NCI-H1105 treated with DMSO at 0.1 percent for 48 hours (cell line): ENCODE measurements at places on chromosomes 7 and 10.

DNA sequence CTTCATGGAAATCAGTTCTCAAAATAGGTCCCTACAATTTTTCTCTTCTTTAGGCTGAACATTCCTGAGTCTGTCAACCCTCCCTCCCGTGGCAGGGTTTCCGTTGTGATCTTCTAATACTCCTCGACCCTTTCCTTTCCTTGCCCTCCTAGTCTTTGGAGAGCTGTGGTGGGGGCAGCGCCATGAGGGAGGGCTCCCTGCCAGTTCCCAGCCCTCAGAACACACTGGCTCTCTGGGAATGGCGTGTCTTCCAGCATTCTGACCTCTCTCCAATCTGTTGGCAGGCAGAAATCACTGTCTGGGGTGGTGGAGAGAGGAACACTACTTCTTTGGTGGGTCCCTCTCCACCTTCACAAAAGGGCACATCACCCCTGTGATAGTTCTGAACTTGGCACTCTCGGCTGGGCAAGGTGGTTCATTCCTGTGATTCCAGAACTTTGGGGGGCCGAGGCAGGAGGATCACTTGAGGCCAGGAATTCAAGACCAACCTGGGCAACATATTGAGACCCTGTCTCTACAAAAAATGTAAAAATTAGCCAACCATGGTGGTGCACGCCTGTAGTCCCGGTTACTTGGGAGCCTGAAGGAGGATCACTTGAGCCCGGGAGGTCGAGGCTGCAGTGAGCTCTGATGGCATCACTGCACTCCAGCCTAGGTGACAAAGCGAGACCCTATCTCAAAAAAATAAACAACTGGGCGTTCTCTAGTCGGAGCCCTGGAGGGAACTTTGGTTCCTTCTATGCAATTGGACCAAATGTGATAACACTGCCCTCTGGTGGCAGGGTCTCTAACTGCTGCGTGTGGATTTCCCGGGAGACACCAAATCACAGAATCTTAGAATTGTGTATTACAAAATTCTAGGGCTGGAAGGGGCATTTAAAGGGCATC is 13.1 kb upstream of the ARPC1A start:
- peak; percentile 28 for DNase-seq

GRCh38 chr10:124561206-124561605 is 99.6 kb downstream of the LHPP start:
- no peak for DNase-seq

GRCh38 chr10:21520949-21521348 is 4.5 kb downstream of the SKIDA1 start:
- no peak for DNase-seq

DNA sequence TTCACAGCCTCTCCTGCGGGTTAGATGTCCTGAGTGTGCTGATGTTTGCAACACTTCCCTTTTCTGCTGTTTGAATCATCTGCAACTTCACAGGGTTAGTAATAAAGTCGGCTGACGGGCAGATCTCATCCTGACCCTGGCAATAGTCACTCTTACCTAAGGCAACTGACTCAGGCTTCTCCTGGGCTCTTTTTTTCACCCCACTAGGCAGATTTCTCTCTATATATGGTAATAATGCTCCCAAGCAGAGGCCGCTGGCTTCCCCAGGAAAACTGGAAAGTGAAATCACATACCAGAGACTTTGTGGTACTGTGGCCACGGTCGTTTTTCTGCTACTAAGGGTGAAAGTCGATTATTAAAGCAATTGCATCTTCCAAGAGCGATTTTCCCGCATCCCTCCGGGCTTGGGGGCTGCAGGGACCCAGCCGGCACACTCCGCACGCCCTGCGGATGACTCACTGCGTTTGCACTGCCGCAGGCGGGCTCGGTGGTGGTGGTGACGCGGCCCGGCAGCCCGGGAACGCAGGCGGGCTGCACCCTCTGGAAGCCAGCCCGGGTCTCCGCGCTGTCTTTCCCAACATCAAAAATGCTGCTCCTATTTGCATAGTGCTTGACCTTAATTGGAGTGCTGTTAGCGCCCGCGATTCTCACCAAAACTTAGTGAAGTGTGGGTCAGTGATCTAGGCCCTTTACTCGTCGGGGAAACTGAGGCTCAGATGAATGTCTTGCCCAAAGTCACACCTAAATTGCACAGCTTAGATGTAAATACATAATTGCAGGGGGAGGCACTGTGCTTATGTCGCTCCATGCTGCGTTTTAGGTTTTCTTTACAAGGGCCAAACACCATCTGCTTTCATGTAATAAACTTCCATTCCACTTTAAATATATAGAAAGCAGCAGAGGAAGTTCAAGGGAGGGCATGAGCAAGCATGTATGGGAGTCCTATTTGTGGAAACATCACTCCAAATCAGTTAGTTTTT is 47.6 kb upstream of the ITGB1 start:
- DNase-seq: peak; percentile 45

GRCh38 chr10:60290558-60290957 is 99.1 kb downstream of the ANK3 start:
- no peak for DNase-seq

DNA sequence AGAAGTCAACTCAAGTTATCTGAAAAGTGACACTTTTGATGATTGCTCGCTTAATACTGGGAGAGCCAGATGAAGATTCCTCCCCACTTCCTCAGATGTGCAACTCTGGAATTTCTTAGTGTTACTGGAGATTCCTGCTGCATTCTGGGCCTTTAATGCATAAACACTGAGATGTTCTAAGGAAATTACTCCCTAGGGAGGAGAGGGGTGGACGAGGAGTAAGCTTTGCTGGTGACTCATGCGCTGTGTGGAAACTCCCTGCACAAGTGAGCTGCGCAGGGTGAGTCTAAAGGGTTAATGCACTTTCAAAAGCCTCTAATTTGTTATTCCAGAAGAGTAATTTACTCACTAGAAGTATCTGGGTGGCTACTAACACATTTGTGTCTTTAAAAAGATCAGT is 46.3 kb downstream of the EGFR start:
- no peak for DNase-seq

GRCh38 chr7:144834641-144835144 is 1.2 kb downstream of the TPK1 start:
- no peak for DNase-seq

GRCh38 chr7:16071246-16071857 is 350.0 kb downstream of the CRPPA start:
- DNase-seq: peak; percentile 74

DNA sequence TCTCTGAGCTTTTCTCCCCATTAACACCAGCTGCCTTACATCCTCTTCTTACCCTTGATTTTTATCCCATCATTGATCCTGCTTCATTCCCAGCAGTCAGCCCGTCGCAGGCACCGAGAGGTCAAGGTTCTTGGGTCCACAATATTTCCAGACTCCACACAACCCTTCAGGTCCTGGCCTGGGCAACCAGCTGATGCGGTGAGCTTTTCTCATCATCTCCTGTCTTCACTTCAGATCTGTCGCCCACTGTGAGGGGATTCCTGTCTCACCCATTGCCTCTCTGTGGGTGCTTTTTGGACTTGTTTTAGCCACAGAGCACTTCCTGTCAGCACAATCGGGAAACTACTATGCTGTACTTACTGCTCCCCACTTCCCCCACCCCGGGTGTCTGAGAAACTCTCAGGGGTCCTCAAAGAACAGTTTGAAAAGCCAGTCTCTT is 8.4 kb upstream of the PVRIG start:
- DNase-seq: no peak

DNA sequence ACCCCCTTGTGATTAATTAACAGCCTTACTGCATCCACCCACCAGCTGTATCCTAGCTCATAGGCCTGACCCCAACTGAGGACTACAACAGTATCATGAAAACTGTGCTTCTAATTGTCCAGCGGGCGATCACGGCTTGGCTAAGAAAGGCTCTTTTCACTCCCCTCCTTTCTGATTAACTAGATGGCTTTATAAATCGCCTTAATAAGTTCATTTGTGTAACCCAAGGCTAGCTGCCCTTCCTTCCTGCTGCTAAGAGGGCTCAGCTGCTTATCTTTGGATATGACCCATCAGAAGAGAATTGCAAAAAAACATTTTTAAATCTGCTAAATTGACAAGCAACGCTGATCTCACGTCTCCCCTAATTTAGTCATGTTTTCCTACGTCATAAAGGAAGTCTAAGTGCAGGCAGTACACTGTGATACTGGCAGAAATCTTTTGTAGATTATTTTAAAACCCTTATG is 163.0 kb upstream of the LAMB4 start:
- DNase-seq: no peak

DNA sequence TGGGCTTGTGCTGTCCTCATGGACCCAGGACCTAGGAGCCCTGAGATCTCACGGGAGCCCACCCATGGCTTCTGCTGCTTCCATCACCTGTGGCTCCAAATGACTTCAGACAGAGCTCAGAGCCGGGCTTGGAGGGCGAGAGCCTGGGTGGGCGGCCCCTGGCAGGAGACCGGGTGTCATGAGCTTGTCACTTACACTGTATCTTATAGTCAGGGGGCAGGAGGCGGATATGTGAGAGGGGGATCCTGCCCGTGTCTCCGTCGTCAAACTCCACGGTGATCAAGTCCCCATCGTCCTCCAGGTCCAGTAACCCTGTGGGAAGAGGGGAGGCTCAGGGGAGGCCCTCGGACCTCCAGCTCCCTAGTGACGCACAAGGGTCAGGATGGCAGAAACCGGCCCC is 33.0 kb downstream of the SLC29A4 start:
- no peak for DNase-seq

- no peak for DNase-seq
Measured at GRCh38 chr10:132516771-132517725, 20.5 kb upstream of the INPP5A start.

GRCh38 chr7:129136887-129137642 is 7.4 kb upstream of the TSPAN33 start:
- no peak for DNase-seq

- no peak for DNase-seq
Measured at GRCh38 chr10:29598851-29599311, 35.9 kb downstream of the SVIL start.

DNA sequence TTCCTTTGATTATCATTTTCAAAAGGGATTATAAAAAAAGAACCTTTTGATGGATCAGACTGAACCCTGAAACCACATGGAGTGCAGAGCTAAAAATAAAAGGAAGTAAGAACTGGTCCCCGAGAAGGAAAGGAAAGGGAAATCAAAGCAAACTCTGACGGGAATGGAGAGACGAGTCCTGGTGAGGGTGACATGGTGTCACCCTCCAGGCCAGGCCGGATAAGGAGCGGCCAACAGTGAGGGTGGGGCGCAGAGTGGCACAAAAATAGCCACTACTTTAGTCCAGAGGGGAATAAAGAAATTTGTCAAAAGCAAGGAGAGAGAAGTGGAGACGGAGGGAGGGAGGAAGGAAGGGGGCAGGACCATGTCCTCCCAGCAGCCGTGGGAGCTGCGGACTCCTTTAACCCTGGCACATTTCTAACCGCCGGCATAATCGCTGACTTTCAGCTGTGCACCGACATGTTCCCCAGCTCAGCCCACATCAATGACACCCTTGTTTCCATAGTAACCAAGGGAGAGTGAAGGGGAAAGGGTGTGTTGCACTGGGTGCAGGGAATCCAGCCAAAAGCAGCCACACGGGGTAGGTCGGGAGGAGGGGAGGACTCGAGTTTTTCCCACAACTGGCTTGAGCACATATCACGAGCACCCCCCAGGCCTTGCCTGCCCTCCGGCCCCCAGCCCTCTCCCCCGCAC is 29.7 kb downstream of the TRIM8 start:
- peak; percentile 77 for DNase-seq

DNA sequence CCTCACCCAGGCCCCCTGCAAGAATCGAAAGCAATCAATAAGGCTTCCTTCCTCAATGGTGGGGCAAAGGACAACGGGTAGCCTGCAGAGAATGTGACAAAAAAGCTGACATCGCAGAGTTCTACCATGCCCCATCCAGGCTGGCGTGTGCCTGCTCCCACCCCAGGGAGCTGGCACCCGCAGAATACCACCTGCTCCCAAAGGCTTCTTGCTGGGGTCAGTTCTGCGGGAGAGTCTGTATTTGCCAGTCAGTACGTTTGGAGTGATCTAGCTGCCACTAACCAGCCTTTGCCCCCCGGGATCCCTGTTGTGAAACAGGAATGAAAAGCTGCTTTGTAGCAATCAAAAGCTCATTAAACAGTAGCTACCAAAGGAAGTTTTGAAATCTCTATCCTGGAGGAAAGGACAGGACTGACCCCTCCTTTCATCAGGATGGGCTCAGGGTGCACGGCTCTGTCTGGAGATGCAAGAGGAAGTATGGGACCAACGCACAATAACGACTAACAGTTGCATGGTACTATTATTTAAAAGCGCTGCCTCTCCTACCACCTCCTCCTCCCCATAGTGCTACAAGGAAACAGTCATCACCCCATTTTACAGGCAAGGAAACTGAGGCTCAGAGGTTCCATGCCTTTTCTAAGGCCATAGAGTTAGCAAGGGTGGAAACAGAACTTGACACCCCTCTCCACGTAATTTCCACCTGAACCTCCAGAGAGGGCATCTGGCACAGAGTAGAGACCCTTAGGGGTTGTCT is 67.0 kb downstream of the FGFR2 start:
- no peak for DNase-seq

- no peak for DNase-seq
Measured at GRCh38 chr7:38306171-38306570, 32.7 kb upstream of the TARP start.

GRCh38 chr7:5767066-5767465 is 14.4 kb downstream of the RNF216 start:
- DNase-seq: no peak

- no peak for DNase-seq
Measured at GRCh38 chr7:145845345-145845744, 271.3 kb upstream of the CNTNAP2 start.

GRCh38 chr7:103989785-103990767 is 618 bp upstream of the RELN start:
- peak; percentile 51 for DNase-seq

DNA sequence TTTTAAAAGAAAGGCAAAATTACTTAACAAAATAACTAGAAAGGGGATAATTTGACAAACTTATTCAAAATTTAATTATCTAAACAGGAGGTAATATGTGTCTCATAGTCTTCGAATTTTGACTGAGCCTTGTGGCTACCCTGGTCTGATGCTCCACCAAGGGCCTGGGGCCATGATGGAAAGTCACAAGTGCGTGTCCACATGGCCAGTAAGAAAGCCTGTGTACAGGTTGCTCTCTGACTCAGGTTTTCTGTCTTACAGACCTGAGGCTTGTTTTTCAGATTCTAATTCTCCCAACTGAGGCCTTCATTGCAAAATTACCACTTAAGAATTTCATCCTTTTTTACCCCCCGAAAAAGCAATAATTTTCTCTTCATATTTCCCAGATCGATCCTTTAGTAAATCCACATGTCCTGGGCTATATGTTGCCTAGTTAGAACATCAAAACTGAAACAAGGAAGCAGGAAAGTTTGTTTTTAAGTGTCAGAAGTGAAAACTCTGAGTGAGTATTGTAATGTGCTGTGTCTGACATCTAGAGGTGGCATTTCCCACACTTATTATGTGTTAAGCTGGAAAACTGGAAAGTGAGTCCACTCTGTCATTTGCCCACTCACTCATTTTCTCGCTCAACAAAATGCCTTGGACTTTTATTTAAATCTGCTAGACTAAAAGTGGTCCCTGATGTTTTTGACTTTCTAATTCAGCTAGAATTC is 10.0 kb downstream of the CYP3A43 start:
- DNase-seq: no peak

DNA sequence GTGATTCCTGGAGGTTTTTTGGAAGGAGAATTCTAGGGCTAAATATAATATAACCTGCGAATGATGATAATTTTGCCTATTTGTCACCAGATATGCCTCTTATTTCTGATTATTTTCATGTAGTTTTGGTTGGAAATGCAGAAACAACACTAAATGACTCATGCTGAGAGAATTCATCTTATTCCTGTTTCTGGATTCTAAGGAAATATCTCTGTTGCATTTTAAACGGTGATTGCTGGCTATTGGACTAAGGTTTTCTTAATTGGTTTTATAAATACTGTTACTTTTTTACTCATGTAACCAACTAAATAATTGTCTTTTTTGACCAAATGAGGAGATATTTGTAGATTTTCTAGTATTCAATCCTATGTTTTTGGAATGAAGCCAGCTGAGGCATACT is 204.9 kb upstream of the NPSR1 start:
- DNase-seq: no peak
